ENCODE measurements at places on chromosomes 13 and 19.

- no peak for DNase-seq
Measured at GRCh38 chr13:66781241-66781640, 448.9 kb downstream of the PCDH9 start.

- DNase-seq = peak; percentile 95
Measured at GRCh38 chr13:101397742-101398141, 18.6 kb downstream of the NALCN start.

DNA sequence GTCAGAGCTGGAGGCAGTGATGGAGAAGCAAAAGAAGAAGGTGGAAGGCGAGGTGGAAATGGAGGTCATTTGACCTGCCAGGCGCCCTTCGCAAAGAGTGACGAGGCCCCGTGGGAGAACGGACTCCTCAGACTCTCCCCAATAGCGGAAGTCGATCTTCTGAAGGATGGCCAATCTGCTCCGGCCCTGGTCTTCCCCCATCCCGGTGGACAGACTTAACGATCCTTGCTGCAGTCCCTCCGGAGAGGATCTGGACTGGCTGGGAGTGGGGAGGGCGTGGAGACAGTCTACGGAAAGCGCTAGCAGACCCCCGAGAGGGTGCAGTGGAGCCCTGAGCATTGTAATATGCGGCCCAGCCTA lies 11.9 kb downstream of the EPS8L1 start:
- peak; percentile 68 for DNase-seq

DNA sequence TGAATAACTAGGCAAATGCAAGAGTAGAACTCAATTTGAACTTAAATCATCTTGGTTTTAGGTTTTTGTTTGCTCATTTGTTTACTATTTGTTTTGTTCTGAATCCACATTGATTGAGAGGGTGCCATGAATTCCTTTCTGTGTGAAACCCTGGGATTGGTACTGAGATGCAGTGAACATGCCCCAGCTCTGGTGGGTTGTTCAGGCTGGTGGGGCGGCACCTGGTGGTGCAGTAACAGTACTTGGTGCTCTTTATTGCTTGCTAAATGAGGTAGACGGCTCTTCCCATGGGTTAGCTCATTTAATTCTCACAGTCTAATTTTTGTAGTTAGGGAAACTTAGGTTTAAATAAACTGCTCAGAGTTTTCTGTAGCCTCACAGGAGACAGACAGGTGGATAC lies 48.4 kb downstream of the WASF3 start:
- no peak for DNase-seq

GRCh38 chr19:1070576-1070930 lies 3.6 kb downstream of the ARHGAP45 start:
- DNase-seq = no peak

GRCh38 chr13:84208246-84208910 lies 326.1 kb upstream of the SLITRK1 start:
- DNase-seq = no peak

DNA sequence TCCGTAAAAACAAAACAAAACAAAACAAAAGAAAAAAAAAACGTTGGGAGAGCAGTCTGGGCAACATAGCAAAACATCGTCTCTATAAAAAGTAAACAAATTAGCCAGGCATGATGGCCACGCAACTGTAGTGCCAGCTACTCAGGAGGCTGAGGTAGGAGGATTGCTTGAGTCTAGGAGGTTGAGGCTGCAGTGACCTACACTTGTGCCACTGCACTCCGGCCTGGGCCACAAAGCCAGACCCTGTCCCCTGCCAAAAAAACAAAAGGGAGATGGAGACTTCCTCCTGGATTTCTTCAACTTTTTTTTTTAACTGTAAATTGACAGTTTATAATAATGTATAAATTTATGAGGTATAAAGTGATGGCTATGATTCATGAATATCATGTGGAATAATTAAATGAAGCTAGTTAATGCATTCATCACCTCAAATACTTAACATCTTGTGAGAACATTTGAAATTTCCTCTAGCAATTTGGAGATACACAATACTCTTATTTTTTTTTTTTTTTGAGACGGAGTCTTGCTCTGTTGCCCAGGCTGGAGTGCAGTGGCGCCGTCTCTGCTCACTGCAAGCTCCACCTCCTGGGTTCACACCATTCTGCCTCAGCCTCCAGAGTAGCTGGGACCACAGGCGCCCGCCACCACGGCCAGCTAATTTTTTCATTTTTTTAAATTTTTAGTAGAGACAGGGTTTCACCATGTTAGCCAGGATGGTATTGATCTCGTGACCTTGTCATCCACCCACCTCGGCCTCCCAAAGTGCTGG lies 1.9 kb downstream of the PDCD2L start:
- DNase-seq = no peak

- DNase-seq = peak; percentile 60
Measured at GRCh38 chr13:75357576-75358289, 124.2 kb downstream of the TBC1D4 start.

DNA sequence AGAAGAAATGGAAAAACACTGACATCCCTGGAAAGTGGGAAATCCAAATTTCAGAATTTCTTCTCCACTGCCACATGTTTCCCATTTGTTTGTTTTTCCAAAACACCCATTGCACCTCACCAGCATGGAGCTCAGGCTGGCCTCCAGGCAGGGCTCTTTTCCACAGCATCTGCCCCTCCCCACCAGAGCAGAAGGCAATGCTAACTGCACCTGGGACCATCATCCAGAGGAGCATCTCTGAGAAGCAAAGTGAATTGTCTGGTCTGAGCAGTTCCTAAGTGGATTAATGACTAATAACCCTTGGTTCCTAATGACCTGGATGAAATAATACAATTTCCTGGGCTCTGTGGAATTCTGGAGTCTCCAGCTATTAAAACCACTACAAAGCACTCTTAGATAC lies 8.8 kb upstream of the CYSLTR2 start:
- DNase-seq = no peak

- no peak for DNase-seq
Measured at GRCh38 chr13:21006141-21007005, 55.0 kb downstream of the LATS2 start.

DNA sequence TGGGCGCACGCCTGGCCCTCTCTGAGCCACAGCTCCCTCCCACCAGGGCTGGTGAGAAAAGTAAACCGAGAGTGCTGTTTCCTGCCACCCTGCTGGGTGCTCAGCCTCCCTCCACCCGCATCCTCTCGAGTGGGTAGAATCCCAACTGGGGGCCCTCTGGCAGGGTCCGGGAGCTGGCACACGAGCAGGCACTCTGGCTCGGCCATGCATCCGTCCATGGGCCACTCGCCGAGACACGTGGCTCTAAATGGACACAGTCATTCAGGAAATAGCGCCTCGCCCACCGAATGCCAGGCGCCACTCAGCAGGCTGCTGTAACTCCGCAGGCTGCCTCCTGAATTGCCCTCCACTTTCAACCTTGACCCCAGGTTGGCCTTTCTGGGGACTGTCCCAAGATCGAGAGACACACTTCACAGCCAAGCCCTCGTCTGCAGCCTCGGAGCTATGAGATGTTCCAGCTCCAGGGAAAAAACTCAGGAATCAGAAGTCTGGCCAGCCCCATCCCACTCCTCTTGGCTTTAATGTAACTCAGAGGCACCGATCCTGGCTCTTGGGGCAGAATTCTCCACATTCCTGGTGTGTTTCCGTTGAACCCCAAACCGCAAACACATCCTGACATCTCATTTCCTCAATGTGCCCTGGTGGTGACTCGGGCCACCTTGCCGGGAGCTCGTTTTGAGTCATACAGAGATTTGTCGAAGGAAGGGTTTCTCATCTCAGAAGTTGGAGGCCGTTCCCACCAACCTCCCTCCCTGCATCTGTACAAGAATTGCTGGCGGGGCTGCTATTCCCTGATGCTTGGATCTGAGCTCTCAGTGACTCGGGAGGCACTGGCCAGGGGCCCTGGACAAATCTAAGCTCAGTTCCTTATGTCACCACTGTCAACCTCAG lies 14.1 kb downstream of the KLF2 start:
- DNase-seq = peak; percentile 98

DNA sequence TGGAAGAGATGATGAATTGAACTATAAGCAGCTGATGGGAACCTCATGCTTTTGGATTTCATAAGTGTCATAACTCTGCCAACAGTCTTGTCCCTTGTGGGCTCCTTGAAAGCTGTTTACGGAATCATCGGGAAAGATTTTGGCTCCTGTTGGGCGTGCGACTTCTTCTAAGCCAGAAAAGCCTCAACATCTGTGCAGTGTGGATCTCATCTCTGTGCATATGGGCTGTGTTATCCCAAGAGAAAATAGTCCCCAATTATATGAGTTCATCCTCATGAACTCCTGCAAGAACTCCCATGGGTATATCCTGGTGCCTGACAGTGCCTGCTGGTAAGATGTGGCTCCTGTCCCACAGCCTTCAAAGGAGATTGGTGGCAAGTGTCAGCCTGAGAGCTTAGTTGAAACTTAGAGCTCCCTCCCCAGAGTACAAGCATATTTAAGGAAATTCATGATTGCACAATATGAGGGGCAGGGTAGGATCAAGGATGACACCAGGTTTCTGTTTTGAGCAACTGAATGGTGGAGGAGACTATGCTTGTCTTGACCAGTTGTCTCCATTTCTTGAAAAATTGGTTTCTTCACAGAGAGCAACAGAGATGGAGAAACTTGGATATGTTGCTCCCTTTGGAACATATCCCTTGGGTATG lies 243.5 kb downstream of the ITGBL1 start:
- DNase-seq = no peak

- no peak for DNase-seq
Measured at GRCh38 chr19:6470173-6470572, 6.1 kb downstream of the CRB3 start.

DNA sequence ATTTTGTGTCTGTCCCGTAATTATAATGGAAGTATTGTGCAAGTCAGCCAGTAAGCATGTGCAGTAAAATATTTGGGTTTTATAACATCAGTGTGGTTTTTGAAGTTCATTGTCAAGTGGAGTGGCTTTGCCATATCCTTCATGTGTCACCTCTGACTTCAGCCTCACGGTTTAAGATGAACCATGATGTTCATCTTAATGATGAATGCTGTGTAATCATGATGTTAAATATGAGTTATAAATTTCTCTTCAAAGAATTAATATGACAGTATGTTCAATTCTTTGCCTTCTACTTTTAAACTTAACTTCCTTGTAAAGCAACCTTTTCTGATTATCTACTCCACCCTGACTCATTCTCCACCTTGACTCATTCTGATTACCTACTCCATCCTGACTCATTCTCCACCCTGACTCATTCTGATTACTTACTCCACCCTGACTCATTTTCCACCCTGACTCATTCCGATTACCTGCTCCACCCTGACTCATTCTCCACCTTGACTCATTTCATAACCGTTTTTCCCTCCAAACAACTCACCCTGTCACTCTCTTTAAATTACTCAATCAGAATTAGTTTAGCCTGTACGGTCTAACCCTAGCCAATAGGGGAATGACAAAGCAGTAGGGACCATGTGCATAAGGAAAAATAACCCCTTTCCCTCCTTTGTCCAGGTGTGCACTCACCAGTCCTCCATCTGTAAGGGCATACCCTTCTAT lies 50.3 kb upstream of the ANKRD10 start:
- DNase-seq = peak; percentile 69

GRCh38 chr13:28349371-28349770 lies 145.6 kb downstream of the FLT1 start:
- peak; percentile 95 for DNase-seq

GRCh38 chr13:21709697-21710096 lies 38.8 kb downstream of the FGF9 start:
- DNase-seq = no peak

GRCh38 chr19:35641515-35642151 lies at the start of gene ETV2:
Gene ETV2 (plus strand): TSS chr19:35641745. CDS start chr19:35642461, 716 bp downstream.
- DNase-seq = peak; percentile 40

- DNase-seq = peak; percentile 81
Measured at GRCh38 chr19:1324806-1325567, 39.3 kb downstream of the EFNA2 start.

DNA sequence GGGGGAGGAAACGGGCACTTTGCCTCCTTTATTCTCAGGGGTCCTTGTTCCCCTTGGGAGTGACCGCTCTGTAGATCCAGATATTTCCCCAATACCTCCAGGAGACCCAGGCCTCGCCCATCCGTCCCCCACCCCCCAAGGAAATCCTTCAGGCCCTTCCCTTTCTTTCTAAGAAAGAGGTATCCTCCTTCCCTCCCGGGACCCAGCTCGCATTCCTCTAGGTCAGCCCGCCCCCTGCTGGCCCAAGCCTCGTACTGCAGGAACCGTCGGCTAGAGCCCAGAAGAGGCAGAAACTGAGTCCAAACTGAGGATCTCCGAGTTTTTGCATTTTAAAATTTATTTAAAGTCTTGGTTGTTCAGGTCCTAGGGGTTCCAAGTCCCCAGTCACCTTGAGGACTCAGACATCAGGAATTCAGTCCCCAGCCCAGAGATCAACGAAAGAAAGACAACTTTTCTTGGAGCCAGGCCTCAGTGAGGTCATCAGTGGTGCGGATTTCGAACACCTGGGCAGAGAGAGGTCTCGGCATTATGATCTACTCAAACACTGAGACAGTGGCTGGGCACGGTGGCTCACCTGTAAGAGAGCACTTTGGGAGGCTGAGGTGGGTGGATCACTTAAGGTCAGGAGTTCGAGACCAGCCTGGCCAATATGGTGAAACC lies 7.5 kb upstream of the LRFN1 start:
- DNase-seq = peak; percentile 68

GRCh38 chr13:33757713-33758112 lies 60.2 kb upstream of the RFC3 start:
- DNase-seq = no peak

DNA sequence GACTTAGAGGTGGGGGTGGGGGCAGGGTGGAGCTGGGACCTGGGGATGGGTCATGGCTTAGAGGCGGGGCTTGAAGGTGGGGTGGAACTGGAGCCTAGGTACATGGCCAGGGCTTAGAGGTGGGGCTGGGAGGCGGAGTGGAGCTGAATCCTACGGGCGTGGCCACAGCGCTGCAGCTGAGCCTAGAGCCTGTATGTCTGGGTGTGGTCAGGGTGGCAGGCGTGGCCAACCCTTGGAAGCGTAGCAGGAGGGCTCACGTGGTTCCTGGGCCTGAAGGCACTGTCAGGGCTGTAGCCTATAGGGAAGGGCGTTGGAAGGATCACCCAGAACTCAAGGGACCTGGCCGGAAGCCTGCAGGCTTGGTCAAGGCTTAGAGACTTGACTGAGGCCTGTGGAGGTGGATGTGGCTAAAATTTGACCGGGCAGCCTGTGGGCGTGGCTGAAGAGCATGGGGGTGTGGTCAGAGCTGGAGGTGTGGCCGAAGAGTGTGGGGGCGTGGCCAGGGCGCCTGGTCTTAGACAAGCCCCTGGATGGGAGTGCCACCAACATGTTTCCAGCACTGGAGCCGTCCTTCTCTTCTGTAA lies 24.3 kb downstream of the COLGALT1 start:
- DNase-seq = peak; percentile 65

DNA sequence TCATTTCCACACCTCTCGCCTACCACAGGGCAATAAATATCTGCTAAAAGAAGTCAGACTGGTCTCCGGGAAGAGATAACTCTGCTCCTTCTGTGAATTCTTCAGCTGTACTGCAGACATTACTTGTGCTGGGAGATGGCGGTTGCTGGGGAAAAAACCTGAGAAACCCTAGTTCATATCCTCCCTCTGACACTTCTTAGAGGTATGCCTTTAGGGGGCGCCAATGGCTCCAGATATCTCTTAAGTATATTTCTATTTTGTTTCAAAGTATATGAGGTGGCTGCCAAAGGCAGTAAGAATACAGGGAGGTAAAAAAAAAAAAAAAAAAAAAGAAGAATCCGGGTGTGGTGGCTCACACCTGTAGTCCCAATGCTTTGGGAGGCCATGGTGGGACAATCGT lies 175.2 kb downstream of the PAN3 start:
- peak; percentile 68 for DNase-seq

All from EH (cell line).